ENCODE measurements at places on chromosomes 7 and 10.

- DNase-seq = no peak
Observed at GRCh38 chr10:102678842-102679289, 34.6 kb downstream of the TRIM8 start.

DNA sequence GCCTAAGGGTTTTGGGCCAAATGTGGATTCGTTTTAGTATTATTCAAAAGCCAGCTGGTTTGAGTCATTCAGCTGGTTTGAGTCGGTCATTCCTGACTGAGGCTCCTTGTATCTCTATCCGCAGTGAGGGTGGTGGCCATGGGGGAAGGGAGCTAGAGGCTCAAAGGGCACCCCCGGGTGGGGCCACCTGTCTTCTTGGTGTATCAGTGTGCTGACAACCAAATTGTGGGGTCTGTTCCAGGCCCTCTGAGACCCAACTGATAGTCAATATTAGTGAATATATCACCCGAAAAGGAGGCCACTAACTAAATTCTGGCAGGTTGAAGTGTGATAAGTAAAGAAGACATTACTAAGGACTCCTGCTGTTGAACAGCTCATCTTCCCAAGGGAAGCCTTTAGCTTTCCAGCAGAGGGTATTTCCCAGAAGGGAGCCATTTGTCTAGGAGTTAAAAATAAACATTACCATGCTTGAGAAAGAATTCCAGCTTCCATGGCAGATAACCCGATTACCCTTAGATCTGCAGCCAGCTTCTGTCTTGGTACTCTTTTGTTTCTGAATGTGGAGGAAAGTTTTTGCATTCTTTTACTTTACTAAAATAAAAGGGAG, 29.9 kb upstream of the DDX50 start:
- DNase-seq = no peak

DNA sequence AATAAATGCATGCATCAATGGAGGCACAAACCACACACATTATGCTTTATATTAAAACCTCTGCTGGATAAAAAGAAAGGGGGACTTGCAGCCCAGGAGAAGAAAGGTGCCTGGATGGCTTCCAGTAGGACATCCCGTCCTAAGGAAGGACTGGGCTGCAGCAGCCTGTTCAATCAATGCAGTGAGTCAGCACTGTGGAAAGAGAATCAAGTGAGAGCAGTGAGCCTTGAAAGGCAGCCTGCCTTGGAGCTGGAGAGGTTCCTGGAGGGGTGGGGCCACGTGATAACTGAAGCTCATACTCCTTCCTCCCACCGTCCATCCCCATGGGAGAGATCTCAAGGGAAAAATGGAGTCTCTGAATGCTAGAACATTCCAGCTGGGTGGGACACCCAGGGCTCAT, 501.2 kb downstream of the ADRA2A start:
- DNase-seq = no peak

GRCh38 chr7:150357270-150357669, 11.4 kb upstream of the REPIN1 start:
- no peak for DNase-seq

DNA sequence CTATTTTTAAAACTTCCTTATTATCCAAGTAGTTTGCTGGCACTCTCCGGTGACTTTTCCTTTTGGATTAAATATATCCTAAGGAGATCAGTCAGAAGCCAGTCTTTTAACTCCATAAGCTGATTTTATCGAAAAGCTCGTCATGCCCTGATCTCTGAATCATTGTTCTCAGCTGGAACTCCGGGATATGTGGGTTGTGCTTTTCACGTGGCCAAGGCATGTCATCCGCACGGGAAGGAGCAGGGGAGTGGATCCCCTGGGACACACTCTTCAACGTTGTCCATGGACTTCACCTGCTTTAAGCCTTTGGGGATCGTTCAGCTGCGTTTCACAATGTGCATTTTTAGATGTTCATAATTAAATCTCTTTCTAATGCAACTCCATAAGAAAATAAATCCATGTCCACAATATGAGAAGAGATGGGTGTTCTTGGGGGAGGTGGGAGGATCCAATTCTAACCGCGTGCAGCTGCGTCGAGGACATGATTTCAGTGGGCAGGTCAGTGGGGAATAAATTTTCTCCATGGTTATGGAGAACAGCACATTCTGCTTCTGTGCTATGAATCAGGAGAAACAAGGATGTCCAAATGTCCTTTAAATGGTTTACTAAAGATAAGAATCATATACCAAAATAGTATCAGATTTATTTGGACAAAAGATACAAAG, 229.5 kb upstream of the ADARB2 start:
- no peak for DNase-seq

- peak; percentile 26 for DNase-seq
Observed at GRCh38 chr10:13219685-13220670, 14.2 kb downstream of the UCMA start.

DNA sequence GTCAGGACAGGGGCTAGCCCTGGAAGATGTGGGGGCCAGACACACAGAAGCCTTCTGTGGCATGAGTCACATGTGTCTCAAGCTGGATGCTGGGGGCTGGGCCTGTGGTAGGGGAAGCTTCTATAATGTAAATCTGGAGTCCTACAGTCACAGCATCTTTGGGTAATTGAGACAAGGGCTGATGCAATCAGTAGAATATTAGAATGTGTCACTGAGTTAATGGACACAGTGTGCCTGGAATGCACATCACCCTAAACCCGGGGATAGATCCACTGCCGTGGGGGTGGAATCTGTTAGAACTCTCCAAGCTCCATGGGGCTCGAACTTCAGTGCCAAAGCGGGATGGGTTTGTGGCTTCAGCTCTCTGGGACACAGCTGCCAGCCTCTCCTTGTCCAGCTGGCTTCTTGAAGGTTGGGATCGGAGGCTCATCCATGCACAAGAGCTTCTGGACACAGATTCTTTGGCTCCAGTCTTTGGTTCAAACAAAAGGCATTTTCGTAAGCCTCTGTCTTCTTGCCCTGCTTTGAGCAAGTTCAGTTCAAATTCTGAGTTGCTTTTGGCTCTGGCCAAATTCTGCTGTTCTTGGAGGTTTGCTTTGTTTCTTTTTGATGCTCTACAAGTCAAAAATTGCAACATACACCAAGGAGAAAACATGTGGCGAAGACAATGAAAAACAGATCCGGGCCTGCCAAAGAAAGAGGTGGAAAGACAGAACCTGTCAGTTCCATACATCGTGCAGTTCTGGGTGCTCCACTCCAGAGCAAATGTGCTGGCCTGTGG, 194.8 kb upstream of the ZNF32 start:
- DNase-seq = no peak

GRCh38 chr7:86867163-86867762, 192.2 kb downstream of the ELAPOR2 start:
- no peak for DNase-seq

DNA sequence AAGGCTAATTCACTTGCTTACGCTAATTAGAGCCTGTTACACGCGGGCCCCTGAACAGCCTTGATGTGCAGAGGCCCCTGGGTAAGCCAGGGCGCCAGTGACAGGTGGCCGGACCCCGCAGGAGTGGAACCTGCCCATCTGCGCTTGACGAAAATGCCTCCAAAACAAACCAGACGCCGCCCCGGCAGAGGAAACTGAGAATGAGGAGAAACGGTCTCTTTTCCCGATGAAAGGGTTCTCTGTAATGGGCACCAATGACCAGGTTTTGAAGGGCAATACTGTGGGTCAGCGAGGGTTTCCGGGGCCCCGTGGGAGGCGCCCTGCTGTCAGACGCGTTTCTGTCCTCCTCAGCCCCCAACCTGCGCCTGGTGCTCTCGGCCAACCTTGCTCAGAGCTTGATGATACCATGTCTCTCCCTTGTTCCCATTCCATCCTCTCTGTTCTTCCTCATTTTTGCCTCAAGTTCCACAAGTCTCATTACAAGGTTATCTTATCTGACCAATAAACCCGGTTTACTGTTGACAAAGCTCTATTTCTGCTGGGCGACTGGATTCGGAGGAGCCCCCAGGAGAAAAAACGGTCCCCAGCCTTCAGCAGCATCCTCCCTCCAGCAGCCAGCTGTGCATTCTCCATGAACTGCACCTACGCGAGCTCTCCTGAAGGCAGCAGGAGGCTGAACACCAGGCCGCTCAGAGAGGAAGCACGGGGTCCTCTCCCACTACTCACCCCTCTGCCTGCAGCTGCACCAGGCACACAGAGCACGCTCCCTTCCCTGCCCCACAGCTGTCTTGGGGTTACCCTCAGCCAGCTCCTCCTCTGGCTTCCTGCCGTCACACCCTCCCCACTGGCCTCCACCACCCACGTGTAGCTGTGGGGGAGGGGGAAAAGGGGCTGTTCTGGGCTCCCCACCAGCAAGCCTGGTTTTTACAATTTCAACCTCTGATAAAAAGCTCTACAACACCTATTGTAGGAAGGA, 202.0 kb downstream of the MAD1L1 start:
- no peak for DNase-seq

DNA sequence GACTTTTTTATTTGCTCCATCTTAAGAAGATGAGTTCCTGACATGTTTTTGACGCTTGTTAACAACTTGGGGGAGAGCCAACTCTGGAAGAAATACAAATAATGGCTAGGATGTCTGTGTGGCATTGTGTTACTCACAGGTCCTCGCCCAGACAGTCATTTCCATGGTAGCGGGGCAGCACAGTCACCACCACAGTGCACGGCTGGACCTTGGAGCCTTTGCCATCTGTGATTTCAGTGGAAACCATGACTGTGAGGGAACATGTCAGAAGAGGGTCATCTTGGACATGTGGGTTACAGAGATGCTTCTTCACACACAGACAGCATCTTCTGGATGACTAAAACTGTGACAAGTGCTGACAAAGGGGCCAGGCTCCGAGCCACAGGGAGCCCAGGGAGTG, 74.5 kb downstream of the PKD1L1 start:
- peak; percentile 47 for DNase-seq

DNA sequence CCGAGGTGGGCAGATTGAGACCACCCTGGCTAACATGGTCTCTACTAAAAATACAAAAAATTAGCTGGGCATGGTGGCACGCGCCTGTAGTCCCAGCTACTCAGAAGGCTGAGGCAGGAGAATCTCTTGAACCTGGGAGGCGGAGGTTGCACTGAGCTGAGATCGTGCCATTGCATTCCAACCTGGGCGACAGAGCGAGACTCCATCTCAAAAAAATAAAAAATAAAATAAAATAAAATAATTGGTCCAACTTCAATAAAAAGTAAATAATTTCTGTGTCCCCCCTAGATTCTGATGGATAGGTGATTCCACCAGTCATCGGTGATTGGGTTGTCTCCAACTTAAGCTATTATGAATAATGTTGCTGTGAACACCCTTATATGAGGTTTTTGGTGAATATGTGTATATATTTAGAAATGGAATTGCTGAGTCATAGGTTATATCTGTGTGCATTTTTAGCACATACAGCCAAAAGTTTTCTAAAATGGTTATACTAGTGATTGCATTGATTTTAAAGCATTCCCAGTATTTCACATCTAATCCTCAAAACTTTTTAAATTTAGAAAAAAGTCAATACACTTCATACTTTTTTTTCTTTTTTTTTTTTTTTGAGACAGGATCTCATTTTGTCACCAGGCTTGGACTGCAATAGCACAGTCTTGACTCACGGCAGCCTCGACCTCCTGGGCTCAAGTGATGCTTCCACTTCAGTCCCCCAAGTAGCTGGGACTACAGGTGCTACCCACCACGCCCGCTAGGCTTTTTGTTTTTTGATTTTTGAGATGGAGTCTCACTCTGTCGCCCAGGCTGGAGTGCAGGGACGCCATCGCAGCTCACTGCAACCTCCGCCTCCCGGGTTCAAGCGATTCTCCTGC, 13.7 kb upstream of the SRPK2 start:
- DNase-seq = no peak

DNA sequence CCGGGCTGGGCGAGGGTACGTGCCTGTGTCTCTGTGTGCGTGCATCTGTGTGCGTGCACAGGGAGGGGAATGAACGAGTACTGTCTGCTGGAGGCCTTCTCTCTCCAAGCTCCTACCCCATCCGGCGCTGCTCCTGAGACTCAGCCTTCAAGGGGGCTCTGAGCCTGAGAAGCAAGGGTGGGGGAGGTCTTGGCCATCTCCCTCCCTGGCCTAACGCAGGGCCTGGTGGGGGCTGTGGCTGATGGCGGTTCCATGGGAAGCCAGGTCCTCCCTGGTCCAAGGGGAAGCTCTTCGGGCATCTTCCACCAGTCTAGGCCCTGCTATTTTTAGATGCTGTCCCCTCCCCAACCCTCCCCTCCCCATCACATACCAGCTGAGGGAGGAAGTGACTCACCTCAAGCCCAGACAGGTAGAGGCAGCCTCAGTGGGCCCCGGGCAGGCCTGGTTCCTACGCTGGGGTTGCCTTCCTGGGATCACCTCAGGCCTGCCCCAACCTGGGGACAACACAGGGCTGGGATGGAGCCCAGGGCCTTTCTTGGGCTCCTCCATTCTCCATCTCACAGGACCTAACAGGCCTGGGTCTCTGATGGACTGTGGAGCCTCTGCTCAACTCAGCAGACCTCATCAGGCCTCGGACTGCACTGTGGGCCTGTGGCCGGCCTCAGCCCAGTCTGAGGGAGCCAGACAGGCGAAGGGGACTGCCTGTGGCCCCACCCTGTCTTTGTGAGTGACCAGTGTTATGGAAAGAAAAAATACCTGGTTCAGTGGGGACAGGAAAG, 32.2 kb downstream of the DNAJB12 start:
- no peak for DNase-seq

DNA sequence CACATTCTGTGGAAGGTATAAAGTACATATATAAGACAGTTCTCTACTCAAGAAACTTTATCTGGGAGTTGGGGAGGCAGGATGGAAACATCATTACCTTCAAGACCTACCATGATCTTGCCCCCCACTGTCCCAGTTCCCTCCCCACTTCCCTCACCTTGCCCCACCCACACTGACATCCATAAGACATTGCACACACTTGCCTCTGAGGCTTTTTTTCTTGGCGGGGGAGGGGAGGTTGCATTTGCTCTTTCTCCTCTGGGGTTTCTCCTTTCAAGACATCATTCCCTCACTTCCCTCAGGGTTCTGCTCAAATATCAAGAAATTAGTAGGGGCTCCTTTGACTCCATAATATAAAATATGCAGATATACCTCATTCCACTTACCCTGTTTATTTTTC, 276.0 kb downstream of the ARL4A start:
- no peak for DNase-seq

GRCh38 chr10:93445097-93445960, 36.8 kb downstream of the MYOF start:
- DNase-seq = peak; percentile 91

GRCh38 chr7:18504965-18505364, 9.4 kb downstream of the HDAC9 start:
- DNase-seq = no peak

GRCh38 chr7:49852619-49853462, 79.4 kb downstream of the VWC2 start:
- DNase-seq = peak; percentile 40

DNA sequence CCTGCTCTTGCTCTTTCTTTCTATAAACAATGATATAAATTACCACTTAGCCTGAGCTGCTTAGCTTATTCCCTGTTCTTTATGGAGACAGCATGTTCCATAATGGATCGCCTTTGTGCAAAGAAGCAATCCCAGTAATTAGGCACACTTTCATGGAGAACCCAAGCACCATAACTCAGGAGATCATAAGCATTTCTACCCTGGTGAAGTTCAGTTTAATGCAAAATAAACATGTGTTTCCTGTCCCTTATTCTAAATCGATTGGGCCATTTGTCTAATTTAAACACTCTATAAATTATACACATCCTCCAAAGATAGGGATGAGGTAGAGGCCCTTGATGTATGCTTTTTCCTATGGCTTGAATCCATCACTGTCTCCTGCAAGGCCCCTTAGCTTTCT, 75.8 kb upstream of the TMEM72 start:
- no peak for DNase-seq
